ENCODE measurements at places on chromosomes 11 and 22. TPM values are rescaled to one million over a fixed set of nuclear protein-coding genes. Genes with fewer than 3 reads are reported as not detected.

HIC2 gene
- 19.8 TPM for total RNA-seq

P2RY6 gene
- total RNA-seq: 8.2 TPM

C11orf21 gene
- total RNA-seq: under 0.01 TPM

LDHAL6A gene
- total RNA-seq: not detected

TECTA gene
- 0.79 TPM for total RNA-seq

OR8D4 gene
- not detected for total RNA-seq

EIF3M gene
- 203 TPM for total RNA-seq

C2CD2L gene
- total RNA-seq: 4.6 TPM

CCDC188 gene
- not detected for total RNA-seq

SERGEF gene
- total RNA-seq: 9.2 TPM

PUS3 gene
- total RNA-seq: 18.5 TPM

KCNK4 gene
- not detected for total RNA-seq

CEND1 gene
- not detected for total RNA-seq

BACE1-AS gene
- total RNA-seq: 4.7 TPM

SHANK3 gene
- total RNA-seq: 1.2 TPM
